ENCODE measurements at places on chromosomes 5 and 9.

GRCh38 chr5:180860273-180860886, 696 bp downstream of the ZFP62 start:
- peak; percentile 18 for DNase-seq

DNA sequence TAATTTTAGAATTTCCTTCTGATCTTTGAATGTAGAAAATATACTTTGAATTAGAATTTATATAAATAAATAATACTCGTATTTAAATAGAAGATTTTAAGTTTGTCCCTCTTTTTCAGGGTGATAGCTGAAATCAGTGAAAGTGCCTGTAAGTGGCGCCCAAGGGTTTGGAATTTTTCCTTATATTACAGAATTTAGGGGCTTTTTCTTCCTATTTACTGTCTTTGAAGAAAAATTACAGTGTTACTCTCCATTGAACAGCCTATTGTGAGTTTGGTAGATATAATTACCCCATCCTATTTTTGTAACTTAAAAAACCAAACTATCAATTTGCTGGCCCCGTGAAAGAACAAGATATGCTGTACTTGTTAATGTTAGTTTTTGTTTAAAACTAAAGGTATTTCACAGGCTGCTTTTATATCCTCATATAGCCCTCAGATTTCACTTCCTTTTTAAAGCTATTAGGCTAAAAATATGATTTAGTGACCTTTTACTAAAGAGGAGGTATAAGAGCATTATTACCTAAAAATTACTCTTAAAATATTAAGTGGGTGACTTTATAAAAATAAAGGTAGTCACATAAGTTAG, 3.2 kb downstream of the MAP3K1 start:
- peak; percentile 49 for DNase-seq

DNA sequence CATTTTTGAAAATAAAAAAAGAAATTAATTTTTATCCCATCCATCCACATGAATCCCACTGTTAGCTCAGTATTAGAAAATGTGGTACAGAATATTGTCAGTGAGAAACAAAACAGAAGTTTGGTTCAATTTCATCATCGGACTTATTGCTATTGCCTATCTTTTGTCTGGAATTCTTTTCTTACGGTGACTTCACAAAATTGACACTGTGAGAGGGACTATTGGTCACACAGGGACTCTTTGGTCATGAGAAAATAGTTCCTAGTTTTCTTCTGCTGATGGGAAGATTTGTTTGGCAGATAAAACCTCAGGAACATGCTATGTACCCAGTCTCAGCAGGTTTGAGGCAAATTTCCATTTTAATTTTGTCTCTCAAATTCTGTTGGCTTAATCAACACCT, 186.2 kb upstream of the ELL2 start:
- DNase-seq: no peak

DNA sequence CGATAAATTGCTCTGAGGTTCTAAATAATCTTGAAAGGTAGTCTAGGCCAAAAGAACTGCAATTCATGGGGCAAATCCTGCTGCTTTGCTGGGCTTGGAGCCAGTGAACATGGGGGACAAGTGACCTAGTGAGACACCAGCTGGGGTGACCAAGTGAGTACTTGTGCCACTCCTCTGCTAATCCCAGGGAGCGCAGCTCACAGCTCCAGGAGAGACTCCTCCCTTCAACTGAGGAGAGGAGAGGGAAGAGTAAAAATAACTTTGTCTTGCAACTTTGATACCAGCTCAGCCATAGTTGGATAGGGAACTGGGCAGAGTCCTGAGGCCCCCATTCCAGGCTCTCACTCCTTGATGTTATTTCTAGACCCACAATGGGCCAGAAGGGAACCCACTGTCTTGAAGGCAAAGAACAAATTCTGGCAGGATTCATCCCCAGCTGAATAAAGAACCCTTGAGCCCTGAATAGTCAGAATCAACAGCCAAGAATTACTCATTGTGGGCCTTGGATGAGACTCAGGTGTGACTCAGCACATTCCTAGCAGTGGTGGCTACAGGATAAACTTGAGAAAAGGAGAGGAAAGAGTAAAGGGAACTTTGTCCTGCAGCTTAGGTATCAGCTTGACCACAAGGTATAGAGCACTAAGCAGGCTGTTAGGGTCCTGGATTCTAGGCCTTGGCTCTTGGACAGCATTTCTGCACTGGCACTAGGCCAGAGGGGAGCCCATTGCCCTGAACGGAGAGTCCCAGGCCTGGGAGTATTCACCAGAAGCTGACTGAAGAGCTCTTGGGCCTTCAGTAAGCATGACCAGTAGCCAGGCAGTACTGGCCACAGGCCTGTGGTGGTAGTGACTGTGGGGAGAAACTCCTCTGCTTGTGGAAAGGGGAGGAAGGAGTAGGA, 288.3 kb upstream of the CDH18 start:
- DNase-seq: peak; percentile 96

DNA sequence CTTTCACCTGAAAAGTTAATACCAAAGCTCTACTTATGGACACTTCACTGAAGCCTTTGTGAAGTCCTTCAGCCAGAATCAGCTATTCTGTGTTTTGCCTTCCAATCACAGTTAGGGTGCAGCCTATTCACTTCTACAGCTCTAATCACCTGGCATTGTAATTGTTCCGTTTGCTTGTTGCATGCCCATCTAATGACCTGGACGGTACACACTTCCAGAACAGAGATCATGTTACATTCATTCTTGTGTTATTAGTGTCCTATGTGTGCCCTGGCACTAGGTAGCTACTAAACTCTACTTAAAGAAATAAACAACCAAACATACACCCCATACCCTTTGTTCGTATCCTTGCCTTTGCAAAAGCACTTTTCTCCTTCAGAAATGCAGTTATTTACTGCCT, 1162.9 kb upstream of the WWC1 start:
- DNase-seq: no peak

- no peak for DNase-seq
These were observed 59.1 kb downstream of the SECISBP2 start for GRCh38 chr9:89377411-89377810.

DNA sequence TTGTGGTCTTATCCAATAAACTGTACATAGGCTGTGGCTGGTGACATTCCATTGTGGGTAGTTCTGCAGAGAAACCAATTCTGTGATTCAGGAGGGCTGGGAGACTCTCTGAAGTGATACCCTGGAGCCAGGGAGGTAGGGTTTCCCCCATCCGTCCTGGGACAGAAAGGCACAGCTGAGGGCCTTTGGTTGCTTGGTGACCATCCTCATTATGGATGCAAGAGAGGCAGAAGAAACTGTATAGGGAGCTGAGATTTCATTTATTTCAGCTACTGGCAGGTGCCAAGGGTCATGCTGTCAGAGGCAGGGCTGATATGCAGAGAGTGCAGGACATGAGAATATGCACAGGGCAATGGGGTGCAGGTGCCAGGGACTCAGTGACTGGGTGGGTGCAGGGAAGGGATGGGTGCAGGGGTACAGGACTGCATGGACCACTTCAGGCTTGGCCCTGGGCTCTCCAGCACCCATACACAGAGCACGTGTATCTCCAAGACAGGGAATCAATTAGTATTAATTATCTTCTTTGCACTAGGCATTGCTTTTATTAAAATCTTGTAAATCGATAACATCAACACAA, 236.5 kb downstream of the ICE1 start:
- no peak for DNase-seq

GRCh38 chr9:17578911-17579793, at the start of gene SH3GL2:
Gene SH3GL2 (plus strand): TSS chr9:17579066.
- peak; percentile 5 for DNase-seq

- peak; percentile 32 for DNase-seq
These were observed 613.7 kb upstream of the CDH18 start for GRCh38 chr5:20601678-20602100.

DNA sequence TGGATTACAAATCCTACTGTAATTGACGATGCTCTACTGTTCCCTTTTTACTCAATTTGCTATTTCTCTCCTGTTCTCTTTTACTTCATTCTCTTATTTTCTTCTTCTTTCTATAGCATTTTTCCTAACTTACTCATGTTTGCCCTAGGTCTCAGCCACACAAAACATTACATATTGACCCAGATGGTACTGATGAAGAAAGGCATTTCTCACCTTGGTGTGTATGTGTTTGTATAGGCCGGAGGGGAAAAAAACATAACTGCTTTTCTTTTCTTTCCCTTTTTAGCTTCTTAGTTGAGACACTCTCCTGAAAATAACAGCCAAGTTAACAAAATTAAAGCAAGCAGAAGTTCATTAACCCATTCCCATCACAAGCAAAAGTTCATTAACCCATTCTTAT, 1019.8 kb upstream of the CDH18 start:
- no peak for DNase-seq
